ENCODE measurements at places on chromosomes 16 and 17. TPM values are rescaled to one million over a fixed set of nuclear protein-coding genes. Genes with fewer than 3 reads are reported as not detected.

DNA sequence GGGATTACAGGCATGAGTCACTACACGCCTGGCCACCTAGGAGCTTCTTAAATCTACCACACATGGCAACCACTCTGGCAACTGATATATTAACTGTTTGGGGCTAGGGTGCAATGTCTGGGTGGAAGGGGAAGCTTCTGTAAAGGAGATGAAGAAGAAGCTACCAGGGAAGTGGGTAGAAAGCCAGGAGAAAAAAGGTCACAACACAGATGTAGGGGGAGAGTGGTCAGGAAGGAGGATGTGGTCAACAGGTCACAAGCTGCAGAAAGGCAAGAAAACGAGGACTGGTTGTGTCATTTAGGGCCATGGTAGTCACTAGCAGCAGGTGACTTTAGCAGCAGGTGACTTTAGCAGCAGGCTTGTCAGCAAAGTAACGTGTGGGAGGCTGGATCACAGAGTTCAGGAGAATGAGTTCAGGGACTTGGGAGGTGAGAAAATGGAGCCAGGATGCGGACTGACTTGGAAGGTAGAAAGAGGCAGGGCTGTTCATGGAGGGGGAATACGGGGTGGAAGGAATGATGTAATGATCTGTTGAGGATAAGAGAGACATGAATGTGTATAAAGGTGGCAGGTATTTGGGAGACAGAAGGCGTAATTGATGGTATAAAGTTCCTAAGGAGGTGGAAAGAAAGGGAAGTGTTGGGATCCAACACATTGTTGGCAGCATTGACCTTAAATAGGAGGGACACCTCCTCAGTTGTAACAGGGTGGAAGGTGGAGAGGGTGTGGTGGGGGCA, 16.3 kb upstream of the WFIKKN2 start:
- no peak for DNase-seq

KRT39 gene
- total RNA-seq: not detected

DNA sequence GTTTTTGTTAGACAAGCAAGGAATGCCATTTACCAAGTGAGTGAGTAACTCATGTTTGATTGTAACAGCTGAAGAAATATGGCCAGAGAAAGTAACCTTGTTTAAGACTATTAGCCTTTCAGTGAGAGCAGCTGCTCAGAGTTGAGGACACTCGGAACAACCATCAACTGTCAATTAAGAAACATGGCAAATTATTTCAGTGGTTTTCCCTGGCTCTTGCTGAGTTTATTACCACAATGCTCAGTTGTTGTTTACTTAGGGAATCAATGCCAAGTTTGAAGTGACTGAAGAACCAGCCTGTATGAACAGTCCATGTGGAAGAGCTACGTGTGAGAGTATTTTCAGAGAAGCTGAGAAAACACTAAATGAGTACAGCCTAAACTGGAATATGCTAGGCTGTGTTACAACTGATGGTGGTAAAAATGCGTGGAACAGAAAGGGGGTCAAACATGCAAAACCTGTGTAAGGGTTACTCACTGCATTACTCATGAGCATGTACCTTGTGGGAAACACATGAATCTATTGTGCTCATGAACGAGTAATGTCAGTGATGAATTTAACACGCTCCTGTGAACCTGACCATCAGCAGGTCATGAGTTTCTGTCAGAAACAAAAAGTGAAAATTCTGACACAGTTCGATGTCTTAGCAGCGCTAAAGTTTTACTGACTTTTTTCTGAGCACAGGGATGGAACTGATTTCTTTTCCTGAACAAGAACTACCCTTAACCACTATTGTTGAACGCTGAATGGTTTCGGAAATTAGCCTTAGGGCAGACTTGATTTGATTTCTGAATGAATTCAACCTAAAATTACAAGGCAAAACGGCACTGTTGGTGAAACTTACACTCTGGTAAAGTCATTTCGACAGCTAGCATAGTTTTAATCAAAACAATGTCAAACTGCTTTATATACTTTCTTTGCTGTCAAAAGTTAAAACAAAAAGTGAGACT, 33.5 kb downstream of the GNA13 start:
- no peak for DNase-seq

- no peak for DNase-seq
Measured at GRCh38 chr16:63596716-63597115, 1525.1 kb downstream of the CDH11 start.

PLCG2 gene
- 130 TPM for total RNA-seq

- peak; percentile 87 for DNase-seq
Measured at GRCh38 chr17:67993153-67993997, 2.9 kb downstream of the C17orf58 start.

All from mucosa of gallbladder (tissue), 1 donor.